ENCODE measurements at places on chromosomes 4 and X.

GRCh38 chr4:126411047-126411446 lies 1096.3 kb downstream of the FAT4 start:
- DNase-seq = no peak

DNA sequence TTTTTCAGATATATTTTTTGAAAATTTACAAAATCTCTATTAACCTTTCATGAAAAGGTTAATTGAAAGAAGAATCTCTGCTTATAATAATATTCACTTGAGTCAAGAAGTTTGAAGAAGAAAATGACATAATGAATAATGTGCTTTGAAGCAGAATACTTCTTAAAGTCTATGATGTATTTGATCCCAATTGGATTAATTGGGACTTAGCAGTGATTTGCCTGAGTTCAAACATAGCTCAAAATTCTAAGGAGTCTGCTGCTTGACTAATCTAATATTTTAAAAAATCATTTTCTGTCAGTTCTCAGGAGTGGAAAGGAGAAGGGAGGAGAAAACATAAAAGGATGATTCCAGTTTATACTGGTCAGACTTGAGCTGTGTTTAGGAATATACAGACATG lies 1150.4 kb upstream of the INTU start:
- DNase-seq = no peak

- no peak for DNase-seq
Measured at GRCh38 chrX:20438871-20439526, 172.3 kb upstream of the RPS6KA3 start.

DNA sequence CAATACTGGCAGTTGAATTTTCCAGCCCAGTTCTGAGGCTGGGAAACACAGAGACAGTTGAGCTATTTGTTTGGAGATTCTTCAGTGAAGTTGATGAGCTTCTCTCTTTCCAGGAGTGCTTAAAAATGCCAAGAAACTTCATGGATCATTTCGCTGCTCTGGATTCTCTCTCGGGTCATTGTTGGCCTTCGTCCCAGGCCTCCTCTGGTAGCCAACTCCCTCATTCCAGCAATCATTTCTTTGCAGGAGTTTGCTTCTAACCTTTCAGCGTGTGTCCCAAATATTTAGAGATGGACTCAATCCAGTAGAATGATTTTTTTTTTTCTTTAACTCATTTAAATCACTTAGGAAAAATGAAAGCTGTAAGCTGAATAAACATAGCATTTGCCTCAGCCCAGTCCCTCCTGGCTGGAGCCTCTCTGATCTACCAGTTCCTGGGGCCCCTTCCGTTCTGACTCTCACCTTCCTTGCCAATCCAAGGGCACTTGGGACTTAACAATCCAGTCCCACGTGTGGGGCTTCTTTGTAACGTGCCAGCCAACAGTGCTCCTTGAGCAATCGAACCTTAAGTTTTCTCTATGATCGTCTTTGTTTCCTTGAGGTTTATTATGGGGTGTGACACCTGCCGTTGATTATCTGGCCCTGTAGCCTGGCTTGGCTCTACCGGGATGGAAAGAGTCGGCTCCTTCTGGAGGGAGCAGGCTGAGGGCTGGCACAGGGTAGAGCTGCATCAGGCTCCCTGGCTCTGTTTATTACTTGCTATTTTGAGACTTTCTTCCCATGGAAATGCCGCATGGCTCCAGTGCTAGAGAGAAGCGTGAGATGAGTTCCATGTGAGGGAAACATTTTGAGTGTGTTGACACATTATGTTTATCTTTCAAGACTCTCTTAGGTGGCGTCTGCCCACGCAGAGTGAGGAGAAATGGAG lies 80.4 kb upstream of the GPC4 start:
- DNase-seq = no peak

DNA sequence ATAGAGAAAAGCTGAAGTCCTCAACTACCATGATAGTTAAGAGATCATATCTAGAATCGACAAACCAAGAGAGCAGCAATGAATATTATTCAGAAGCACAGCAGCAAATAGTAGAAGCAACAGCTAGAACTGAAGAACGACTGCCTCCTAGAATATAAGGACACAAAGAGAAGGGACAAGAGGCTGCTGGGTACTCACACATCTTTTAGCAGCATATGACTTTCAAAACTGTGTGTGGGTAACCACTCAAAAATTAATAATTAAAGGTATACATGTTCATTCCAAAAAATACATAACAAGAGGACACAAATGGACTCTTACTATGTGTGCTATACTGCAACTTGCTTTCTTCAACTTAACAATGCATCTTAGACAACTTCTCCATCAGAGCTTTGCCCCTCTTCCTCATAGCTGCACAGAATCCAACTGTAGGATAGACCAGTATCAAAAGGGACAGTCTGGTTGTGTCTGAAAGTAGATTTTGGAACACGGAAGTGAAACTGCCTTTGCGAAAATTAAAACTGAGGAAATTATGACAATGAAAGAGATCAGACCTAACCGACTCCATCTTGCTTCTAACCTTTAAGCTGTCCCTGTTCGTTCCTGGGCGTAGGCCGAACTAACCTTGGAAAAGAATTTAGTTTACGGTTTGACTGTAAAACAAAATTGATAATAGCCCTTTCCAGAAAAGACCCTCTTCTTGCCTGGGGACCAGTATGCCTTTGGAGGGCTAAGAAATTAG lies 125.7 kb downstream of the SH3KBP1 start:
- DNase-seq = no peak

DNA sequence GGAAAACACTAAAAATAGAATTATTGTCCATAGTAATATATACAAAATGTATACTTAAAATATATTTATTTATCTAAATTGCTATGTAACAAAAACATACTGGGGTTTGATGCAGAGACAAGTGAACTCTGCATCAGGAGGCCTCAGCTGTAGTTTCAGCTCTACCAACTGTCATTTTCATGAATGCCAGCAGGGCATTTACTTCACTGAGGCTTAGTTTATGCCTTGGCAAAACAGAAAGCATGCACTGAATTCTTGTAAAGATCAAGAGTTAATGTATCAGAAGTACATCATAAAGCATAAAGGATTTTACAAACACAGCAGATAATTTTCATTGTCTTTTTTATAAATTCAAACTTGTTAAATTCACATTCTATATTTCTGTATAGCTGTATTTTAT lies 577.0 kb downstream of the C4orf33 start:
- DNase-seq = no peak

- DNase-seq = no peak
Measured at GRCh38 chr4:4640692-4641091, 98.8 kb upstream of the STX18 start.
